ENCODE measurements at places on chromosomes 7 and 10.

DNA sequence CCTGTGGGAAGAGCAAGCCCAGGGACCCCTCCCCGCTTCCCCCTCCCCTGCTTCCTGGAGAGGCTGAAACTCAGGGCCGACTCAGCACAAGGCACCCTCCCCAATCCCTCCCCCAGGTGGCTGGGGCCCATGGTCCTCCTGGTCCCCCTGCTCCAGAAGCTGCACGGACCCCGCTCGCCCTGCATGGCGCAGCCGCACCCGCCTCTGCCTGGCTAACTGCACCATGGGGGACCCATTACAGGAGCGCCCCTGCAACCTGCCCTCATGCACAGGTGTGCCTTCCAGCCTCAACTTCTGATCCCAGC is 19.7 kb upstream of the ZNF862 start:
- no peak for DNase-seq

DNA sequence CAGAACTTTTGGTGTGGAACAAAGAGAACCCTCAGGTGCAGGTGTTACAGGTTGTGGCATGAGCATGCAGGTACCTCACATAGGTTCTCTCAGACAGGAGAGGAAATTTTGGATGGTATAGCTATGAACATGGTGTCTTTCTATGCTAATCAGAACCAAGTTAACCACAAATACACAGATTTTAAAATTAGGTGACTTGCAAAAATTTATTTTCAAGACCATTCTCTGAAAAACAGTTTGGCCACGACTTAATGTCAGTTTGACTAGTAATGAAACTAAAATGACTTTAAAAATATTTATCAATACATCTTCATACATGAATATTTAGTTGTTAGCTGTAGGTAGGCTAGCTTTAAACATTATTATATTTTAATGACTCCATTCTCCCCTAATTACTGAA is 129.6 kb downstream of the SRI start:
- no peak for DNase-seq

- no peak for DNase-seq
Observed at GRCh38 chr7:43956027-43956426, 29.8 kb downstream of the UBE2D4 start.

DNA sequence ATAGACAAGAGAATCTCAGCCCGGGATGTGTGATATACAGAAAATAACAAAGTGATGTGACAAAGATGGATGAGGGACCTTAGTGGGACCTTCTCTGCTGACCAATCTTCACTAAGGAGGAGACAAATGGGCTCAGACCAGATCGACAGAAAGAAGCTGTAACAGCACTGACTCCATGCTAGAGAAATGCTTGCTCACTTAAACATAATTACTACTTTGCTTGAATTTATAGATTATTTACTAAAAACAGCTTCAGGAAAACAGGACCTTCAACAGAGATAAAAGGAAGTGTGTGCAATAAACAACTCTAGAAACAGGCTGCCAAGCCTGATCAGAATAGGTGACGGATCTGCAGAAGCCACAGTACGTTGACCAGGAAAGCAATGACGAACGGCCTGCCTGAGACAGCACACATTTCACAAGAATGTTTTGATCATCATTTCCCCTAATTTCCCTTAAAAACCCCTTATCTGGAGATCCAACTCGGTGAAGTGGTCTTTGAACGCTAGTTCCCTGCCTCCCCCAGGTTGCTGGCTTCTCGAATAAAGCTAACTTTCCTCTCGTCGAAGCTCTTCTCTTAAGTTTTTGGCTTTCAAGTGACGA is 98.4 kb upstream of the STEAP1B start:
- no peak for DNase-seq

DNA sequence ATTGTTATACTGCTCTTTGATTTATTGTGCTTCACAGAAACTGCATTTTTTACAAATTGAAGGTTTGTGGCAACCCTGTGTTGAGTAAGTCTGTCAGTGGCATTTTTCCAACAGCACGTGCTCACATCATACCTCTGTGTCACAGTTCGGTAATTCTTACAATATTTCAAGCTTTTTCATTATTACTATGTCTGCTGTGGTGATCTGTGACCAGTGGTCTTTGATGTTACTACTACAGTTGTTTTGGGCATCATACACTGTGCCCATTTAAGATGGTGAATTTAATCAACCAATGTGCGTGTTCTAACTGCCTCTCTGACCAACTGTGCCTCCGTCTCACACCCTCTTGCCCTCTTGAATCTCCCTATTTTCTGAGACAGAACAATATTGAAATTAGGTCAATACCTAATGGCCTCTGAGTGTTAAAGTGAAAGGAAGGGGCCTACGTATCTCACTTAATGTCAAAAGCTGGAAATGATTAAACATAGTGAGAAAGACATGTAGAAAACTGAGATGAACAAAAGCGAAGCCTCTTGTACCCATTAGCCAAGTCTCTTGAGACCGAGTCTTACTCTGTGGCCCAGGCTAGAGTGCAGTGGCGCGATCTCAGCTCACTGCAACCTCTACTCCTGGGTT is 20.2 kb upstream of the ASL start:
- no peak for DNase-seq

GRCh38 chr7:1639071-1639470 is 31.0 kb upstream of the ELFN1 start:
- no peak for DNase-seq
